Activated CD4-positive, CD25-positive, alpha-beta regulatory T cell treated with anti-CD3 and anti-CD28 coated beads, Interleukin-2, amount 50 U/mL, for 16 hours (primary cell): ENCODE measurements at places on chromosomes 6 and 20.

DNA sequence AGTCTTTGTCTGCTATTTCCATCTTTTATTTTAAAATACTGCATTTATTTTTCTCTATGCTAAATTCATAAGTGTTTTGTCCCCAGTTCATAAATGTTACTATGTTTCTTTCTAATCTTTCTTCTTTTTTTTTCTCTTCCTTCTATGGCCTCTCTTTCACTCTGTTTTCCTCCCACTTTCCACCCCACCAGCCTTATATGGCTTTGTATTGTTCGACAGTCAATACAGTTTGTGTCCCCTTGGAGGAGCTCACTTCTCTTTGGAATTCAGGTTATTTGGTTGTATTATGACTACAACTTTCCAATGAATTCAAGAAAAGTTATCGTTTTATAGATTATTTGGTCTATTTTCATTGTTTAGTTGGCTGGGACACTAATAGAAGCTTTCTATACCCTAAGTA is 393.5 kb downstream of the NKAIN2 start:
- no peak for DNase-seq

DNA sequence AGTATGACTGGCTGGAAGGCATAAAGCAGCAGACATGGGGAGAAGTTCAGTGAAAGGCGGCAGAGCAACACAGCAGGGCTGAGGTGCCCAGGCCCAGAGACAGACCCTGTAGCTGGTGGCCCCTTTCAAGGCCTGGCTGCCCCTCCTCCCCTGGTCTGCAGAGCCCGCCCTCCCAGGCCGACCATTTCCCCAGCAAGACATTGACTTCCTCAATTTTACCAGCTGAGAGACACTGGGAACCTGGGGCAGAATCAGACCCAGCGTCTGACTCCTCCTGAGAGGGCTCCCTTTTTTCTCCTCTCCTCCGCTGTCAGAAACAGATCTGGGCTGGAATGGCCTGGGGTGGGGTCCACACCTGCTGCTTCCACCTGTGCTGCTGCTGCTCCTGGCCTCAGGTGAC is at the start of gene TREML4:
Gene TREML4 (plus strand): TSS at position 254 of the 400 bp plus-strand sequence. CDS start 79 bp downstream, at position 333.
- DNase-seq = no peak

GRCh38 chr20:4036351-4036750 is 21.0 kb upstream of the RNF24 start:
- DNase-seq = no peak

DNA sequence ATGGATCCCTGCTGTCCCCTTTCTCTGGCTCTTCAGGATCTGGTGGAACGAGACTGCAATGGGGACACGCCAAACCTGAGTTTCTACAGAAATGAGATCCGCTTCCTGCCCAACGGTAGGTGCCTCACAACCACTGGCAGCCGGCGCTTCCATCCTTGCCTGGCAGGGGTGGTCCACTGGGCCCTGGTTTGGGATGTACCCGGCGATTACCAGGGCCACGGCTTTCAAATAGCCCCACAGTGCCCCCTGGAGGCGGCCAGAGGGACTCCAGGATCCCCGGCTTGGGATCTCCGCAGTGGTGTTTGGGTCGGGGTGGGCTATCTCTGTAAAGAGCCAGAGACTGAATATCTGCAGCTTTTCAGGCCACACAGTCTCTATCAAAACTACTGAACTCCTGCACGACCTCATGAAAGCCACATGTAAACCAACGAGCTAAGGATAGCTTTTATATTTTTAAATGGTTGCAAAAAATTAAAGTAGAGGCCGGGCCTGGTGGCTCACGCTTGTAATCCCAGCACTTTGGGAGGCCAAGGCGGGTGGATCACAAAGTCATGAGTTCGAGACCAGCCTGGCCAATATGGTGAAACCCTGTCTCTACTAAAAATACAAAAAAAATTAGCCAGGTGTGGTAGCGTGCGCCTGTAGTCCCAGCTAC is 3.7 kb downstream of the OGFR start:
- DNase-seq = peak; percentile 62

DNA sequence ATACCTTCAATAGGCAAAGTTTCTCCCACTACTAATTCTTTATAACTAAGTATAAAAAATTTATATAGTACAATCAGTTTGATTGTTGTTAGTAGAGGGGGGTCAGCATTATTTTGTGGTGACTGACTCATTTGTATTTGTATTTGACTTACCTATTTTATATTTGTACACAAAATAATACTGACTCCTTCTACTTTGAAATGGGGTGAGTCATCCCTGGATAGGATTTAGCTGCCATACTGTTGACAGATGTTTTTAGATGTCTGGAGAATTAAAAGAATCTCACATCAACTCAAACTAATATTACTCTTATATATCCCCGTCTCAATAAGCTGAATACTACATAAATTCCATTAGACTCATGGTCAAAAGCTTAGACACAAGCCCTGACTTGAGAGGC is 114.9 kb downstream of the FRK start:
- DNase-seq = no peak

DNA sequence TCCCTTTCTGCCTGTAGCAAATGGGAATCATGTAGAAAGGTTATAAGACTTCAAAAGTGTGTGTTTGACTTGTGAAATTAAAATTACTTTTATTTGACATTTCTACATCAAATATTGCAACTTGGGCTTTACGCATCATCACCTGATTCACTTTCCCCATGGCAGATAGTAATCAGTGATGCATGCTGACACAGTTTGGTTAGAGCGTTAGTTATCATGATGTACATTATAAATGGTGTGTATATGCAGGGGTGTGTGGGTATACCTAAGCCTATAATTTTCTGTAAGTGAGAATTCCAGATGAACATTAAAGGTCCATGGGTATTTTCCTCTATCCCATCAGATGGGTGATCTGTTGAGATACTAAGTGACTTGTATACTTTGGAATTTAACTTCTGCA is 141.5 kb downstream of the KLHL32 start:
- DNase-seq = no peak

DNA sequence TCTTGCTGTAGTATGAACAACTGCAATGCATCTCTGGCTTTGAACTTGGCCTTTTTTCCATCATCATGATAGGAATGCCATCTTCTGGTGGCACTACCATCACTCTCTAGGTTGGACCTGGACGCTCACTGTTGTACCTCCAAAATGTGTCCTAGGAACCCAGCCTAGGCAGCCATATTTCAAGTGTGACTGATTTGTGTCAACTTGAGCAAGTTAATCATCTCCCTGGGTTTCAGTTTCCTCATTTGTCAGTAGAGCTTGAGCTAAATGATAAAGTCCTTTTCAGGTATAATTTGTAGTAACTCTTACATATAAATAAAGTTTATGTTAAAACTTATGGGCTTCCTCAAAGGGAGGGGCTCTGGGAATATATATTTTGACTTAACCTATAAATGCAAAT is 241.7 kb upstream of the CEP162 start:
- DNase-seq = no peak

DNA sequence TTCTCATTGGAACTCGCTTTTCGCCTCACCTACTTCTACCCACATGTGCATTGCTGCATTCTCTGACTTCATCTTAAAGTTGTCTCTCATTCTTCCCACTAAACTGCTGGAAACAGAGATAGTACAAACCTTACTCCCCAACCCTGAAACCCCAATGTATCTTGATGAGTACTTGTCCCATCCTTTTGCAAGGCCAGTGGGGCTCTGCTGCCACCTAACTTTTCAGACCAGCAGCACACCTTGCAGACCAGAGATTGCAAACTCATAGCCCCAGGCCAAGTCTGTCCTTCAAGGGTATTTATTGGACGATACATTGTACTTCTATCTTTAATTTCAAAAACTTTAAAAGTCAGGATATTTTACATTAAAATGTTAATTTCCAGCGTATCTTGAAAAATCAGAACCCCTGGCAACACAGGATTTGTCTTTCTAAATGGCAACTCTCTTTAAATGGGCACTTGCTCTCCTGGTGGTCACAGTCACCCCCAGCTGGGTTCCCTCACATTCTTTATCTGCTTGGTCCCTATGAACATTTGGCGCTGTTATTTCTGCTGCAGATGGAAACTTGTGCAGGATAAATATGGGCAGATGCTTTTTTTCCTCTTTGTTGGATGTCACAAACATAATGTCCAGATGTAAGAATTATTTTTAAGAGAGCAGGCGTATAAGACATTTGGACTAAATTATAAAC is 83.9 kb downstream of the SOD2 start:
- DNase-seq = no peak

- no peak for DNase-seq
Measured at GRCh38 chr20:24730750-24731149, 218.3 kb upstream of the CST7 start.

DNA sequence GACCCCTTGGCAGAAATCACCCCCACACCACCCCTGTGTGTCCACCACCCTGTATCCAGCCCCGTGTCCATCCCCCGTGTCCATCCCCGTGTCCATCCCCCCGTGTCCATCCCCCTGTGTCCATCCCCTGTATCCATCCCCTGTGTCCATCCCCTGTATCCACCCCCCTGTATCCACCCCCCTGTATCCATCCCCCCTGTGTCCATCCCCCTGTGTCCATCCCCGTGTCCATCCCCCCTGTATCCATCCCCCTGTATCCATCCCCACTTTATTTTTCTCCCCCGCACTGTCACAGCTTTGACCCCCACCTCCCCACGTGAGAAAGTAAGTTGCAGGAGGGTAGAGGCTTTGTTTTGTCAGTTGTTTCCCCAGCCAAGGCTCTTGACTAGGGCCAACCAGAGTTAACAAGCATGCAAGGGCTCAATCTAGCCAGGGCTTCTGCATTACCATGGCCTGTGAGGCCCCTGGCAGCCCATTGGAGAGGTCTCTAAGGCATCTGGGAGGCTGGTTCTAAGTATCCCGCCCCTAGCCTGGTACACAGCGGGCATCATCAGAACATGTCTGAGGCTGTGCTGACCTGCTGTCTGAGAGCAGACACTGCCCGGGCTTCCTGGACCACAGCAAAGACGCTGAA is 18.1 kb upstream of the SIRPA start:
- DNase-seq = no peak

GRCh38 chr20:22379472-22379871 is 204.9 kb downstream of the FOXA2 start:
- no peak for DNase-seq

- DNase-seq = no peak
Measured at GRCh38 chr20:43513372-43513930, 6.0 kb downstream of the L3MBTL1 start.

- no peak for DNase-seq
Measured at GRCh38 chr6:168124158-168124557, 45.1 kb upstream of the FRMD1 start.

GRCh38 chr20:43185901-43186300 is 3.8 kb downstream of the PTPRT start:
- DNase-seq = no peak

DNA sequence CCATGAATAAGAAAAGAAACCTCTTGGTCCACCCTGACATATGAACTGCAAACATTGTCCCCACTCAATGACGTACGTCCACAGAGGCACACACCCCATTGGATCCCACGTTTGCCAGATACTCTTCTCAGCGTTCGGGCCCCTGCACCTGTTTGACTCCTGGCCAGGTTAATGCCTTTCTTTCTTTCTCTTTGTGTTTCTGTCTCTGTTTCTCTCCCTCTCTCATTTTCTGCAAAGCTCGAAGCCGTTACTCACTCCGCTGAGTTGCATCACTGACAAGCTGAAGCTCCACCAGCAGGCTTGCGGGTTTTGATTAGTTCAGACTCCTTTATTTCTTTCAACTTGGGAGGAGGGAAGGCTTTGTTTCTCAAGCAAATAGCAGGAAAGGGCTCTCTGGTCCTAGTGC is 135.5 kb upstream of the SUPT3H start:
- DNase-seq = no peak

DNA sequence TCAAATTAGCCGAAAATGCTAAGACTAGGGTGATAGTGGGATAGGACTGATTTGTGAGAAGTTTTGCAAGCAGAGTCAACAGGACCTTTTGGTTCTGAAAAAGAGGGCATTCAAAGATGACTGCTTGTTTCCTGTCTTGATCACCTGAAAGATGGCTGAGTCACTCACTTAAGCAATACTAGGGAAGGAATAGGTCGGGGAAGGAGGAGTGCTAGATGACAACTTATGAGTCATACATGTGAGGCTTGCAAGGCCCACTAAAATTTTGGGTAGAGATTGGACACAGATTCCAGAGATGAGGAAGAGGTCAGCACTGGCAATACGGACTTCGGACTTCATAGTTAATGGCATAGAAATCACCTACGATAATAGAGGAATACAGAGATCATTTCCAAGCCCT is 89.2 kb downstream of the FAM83B start:
- no peak for DNase-seq

- no peak for DNase-seq
Measured at GRCh38 chr6:24545183-24545582, 50.4 kb downstream of the ALDH5A1 start.

DNA sequence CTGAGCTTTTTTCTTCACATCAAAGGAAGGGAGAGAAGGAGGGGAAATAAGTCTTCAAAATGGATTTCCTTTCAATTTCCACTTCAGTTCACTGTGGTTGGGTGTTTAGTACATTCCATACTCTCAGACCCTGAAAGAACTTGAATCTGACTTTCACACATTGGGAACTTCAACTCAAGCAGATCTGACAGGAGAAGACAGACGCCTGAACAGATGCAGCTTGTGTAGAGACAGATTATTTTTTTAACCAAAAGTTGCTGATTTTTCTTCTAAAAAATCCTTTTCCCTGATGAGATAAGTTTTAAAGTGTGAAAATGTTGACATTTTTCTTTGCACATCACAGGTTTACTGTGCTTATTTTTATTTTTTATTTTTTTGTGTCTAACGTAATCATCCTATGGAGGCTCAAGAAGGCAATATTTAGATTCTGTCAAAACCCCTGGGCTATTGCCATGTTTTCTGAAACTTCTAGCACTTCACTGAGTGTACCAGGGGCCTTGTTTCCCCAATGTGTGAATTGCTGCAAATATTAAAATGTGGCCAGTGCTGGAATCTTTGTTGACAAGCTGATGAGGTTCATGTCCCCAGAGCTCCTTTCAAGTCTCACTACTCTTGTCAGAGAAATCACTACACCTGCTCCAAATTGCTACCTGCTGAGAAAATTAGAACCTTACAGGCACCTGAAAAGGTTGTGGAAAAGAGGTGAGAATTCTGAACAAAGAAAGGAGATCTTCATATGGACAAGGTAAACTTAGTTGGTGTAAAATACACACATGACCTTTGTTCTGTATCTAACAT is 214.8 kb upstream of the BTBD3 start:
- no peak for DNase-seq

DNA sequence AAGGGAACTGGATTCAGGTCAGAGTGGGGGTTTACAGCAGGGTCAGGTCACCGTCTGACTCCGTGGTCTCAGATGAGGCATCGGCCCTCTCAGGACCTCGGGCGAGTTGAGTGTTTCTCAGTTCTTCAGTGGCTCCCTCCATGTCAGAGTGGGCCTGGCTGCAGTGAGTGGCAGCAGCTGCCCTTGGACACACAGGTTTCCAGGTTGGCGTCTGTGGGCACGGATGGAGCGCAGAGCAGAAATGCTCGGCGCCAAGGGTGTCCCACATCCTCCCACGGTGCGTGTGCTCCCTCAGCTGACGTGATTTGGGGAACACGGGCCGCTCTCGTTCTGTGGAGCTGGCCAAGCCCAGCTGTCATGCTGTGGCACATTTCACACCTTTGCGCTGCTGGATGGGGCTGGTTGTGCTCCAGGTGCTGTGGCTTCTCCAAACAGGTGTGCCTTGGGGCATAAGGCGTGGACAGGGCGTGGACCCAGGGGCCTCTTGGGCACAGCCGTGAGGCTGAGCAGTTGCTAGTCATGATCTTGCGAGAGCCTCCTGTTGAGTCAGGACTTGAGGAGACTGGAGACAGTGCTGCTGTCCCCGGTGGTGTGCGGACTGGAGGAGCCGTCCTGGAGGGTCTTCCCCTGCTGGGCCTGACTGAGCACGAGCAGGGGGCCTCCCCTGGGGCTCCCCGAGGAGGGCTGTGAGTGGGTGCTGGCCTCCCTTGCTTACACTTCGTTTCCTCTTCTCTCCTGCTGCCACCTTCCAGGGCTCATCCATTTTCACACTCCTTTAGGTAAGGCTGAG is 9.5 kb upstream of the DNAJC5 start:
- no peak for DNase-seq
